ENCODE measurements at places on chromosomes 5 and 9.

DNA sequence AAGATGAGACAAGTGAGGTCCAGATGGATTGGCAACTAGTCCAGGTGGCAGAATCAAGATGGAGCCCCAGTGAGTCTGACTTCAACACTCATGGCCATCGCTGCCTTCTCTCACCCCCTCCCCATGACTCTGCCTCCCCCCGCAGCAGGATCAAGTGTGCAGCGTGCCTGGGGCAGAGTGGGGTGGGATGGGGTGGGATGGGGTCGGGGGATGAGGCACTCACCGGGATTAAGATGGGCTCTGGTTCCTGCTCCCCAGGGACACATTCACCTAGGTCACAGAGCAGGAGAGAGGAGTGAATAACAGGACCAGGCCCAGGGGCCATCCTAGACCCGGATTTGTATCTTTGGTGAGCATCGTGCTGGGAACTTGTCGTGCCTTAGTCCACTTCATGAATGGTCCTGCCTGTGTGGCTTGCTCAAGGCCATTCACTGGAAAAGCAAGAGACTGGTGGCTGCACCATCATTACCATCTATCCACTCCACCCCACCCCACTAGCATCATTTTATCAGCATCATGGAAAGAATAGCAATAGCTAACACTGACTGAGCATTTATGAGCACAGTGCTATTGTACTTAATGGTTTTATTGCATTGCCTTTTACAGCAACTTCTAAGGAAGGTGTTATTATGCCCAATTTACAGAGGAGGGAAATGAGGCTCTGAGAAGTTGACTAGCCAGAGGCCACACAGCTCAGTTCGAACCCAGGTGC lies 8.5 kb downstream of the AMBP start:
- no peak for DNase-seq

DNA sequence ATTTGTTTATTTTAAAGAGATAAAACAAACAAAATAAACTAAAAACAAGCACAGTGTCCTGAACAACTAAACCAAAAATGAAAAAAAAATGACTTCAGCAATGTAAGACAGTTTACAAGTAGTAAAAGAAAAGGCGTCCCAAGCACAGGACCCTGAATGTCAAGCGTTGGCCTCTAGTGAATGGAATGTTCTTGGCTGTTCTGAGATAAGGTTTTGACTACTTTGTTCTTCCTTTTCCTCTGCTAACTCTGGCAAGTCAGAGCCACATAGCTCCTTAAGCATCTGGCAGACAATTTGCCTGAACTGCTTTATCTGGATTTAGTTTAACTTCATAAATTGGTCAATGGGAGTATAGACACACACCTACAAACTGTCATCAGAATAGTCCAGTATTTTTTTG lies 655.2 kb downstream of the ANXA1 start:
- DNase-seq, result no peak

GRCh38 chr5:52767217-52767743 lies 20.4 kb upstream of the ITGA1 start:
- no peak for DNase-seq

DNA sequence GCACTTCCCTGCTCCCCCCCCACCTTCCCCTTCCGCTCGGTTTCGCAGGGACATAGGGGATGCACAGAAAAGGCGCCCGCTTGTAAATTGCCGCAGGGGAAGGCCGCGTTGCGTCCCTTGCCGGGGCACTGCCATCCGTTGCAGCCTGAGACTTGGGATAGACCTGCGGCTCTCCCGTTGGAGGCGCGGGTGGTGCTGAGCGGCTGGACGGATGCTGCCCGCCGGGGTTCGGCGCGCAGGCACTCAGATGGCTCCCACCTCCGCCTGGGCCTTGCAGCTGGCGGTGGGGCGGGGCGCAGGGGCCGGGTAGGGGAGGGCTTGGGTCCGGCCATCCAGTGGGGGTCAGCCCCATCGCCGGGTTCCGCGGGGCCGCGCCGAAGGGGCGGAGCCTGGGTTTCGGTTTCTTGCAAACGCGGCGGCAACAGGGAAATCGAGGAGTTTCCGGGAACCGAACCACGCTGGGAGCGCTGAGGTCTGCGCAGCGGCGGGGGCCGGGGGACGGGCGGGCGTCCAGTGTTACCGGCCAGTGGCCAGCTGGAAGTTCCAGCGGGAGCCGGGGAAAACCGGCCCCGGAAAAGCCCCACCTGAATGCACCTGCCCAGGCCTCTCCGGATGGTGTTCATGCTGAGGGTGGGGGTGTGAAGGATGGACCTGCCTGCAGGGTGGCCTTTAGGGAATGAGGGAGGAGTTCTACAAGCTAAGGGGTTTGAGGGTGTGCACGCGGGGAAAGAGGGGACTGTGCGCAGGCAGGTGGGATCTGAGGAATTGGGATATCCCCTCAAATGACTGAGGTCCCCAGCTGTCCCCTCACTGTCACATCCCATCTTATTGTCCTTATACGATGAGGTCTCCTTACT lies 6.3 kb upstream of the IRF1 start:
- peak; percentile 77 for DNase-seq

- DNase-seq, result no peak
Measured at GRCh38 chr5:78855026-78855425, 130.1 kb downstream of the ARSB start.

- DNase-seq, result no peak
Measured at GRCh38 chr9:6816581-6816980, 58.8 kb downstream of the KDM4C start.

- DNase-seq, result no peak
Measured at GRCh38 chr5:152673601-152674000, 268.5 kb upstream of the NMUR2 start.

DNA sequence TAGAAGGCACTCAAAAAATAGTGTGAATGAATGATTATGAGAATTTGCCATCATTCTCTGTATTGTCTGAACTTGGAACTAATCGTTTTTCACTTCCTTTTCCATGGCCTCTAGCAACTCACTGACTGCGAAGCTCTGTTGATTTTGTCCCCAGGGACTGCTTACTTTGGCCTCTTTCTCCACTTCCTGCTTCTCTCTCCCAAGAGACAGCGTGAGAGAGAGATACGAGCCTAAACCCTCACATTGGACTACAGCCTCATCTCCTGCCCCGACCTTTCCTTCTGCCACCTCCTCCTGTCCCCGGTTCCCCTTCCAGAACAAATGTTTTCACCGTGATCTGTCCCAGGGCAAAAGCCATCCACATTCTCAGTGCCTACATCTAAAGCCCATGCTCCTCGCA lies 300.8 kb upstream of the PANK3 start:
- DNase-seq, result no peak

- no peak for DNase-seq
Measured at GRCh38 chr5:38554861-38555260, 1.6 kb downstream of the LIFR start.

Measured in T-helper 1 cell (primary cell).